ENCODE measurements at places on chromosomes 2 and 18.

GRCh38 chr2:208103616-208104015 lies 20.7 kb downstream of the CRYGD start:
- DNase-seq: no peak

- DNase-seq: no peak
Measured at GRCh38 chr2:70921839-70922234, 13.9 kb upstream of the ATP6V1B1 start.

DNA sequence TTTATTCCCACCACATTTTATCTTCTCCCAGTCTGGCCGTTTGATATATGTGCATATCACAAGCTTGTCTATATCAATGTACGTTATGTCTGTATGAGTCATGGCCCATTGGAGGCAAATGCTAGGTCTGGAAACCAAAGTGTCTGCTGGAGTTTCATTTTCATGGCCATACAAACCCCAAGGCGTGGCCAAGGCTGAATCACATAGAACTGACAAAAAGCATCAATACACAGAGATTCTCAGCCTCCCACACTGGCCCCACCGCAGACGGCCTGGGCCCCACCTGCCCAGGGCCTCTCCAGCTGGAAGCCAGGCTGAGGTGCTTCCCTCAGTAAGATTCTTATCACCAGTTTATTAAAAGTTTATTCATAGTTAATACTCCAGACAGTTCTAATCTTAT lies 40.5 kb upstream of the SALL3 start:
- no peak for DNase-seq

DNA sequence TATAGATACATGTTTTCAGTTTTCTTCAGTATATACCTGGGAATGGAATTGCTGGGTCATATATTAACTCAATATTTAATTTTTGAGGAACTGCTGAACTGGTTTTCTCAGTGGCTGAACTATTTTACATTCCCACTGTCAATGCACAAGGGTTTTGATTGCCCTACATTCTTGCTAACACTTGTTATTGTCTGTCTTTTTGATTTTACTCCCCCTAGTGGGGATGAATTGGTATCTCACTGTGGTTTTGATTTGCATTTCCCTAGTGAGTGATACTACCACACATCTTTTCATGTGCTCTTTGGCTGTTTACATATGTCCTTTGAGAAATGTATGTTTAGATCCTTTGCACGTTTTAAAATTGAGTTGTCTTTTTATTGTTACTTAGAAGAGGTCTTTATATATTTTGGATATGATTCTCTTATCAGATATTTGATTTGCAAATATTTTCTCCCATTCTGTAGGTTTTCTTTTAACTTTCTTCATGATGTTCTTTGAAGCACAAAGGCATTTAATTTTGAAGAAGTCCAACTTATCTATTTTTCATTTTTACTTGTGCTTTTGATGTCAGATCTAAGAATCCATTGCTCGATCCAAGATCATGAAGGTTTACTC lies 36.2 kb downstream of the ASB1 start:
- DNase-seq: peak; percentile 40

- DNase-seq: no peak
Measured at GRCh38 chr2:177246000-177246399, 18.5 kb downstream of the NFE2L2 start.

GRCh38 chr2:144596073-144596871 lies 76.4 kb upstream of the ZEB2 start:
- DNase-seq: no peak

GRCh38 chr2:230956827-230957755 lies 32.0 kb upstream of the GPR55 start:
- DNase-seq: peak; percentile 41

GRCh38 chr2:240966457-240966905 lies 31.9 kb upstream of the SNED1 start:
- no peak for DNase-seq

DNA sequence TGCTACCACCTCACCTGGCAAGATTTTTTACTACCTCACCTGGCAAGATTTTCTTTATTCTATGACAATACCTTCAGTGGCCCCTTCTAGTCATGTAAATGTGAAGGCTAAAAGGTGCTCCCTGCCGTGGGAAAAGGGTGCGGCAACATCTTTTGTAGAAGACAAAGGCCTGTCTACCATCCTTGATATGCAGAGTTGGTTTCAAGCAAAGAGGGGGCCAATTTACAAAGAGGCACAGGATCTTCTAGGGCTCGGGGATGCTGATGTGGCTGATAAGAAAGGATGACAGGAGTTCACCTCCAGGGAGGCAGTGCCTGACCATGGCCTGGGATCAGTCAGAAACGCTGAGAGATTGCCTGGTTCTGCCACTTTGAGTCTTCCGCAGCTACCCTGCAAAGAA lies 165.4 kb upstream of the SLC1A4 start:
- DNase-seq: no peak

GRCh38 chr2:171529914-171530313 lies 7.6 kb downstream of the CYBRD1 start:
- DNase-seq: peak; percentile 12

DNA sequence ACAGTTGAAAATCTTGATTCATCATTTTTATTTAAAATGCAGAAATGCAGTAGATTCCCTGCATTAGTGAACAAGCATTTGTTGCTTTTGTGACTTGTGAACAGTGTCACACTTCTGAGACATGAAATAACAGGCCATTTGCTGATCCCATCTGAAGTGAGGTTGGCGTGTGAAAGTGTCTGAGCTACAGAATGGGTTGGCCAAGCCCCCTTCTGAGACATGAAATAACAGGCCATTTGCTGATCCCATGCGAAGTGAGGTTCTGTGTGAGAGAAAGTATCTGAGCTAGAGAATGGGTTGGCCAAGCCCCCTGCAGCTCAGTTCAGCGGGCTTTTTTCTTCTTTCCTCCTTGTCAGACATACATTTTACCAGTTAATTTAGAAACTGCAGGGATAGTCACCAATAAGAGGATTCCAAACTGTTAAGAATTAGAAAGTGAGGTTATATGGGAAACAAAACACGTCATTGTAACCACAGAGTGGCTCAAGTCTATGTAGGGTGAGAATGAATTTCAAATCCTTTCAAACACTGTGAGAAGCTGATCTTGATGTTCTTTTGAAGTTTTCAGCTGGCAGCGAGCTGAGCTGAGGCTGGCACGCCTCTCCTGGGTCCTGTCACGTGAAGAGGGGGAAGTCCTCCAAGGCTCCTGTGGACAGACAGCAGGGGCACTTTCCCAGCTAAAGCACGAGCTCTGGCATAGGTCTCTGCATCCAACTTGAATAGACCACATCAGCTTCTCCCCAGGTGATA lies 339.2 kb upstream of the SALL3 start:
- no peak for DNase-seq

GRCh38 chr2:21042958-21043743 lies 722 bp downstream of the APOB start:
- DNase-seq: peak; percentile 44

- DNase-seq: no peak
Measured at GRCh38 chr2:157036726-157037125, 220.8 kb upstream of the GALNT5 start.

DNA sequence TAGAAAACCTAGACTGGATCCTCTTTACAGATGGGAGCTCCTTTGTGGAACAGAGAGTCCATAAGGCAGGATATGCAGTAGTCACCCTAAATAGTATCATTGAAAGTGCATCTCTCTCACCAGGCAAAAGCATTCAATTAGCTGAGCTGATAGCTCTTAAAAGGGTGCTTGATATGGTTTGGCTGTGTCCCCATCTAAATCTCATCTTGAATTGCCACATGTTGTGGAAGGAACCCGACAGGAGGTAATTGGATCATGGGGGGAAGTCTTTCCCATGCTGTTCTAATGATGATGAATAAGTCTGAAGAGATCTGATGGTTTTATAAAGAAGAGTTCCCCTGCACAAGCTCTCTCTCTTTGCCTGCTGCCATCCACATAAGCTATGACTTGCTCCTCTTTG lies 96.2 kb upstream of the RMP24 start:
- no peak for DNase-seq

- DNase-seq: no peak
Measured at GRCh38 chr18:77079954-77080682, 52.5 kb downstream of the MBP start.

GRCh38 chr18:22964116-22964515 lies 31.0 kb downstream of the RBBP8 start:
- no peak for DNase-seq

- no peak for DNase-seq
Measured at GRCh38 chr18:61876899-61877298, 15.9 kb downstream of the RNF152 start.

DNA sequence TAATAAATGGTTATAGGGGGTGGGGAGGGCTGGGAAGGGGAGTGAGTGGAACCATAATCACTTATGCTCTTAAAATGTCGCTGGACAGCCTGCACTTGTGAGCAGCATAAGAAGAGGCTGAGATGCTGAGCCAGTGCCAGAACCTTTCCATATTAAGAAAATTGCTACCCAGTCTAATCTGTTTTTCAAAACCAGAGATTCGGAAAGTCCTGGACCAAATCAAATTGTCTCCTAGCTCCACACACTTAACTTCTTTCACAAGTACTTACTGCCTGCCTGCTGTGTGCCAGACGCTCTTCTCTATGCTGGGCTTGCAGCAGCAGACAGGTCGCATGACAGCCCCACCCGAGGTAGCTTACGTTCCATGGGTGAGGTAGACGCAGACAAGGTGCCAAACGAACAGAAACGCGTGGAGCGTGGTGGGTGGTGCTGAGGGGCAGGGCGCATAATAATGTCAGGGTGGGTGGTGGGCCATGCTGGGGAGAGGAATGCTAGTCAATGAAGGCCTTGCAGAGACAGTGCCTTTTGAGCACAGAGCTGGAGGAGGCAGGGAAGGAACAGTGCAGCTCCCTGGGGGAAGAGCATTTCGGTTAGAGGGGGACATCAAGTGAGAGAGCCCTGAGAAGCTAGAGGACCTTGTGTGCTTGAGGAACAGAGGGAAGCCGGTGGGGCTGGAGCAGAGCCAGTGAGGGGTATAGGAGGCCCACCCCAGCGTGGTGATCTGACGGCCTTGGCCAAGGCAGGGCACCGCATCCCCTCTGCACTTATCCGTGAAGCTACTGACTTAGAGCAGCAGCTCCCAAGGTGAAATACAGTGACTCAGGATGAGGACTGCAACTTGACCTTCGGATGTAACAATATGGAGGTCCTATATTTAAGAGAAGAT lies 123.5 kb upstream of the DAPL1 start:
- DNase-seq: no peak

GRCh38 chr2:127320586-127321275 lies 26.8 kb upstream of the ERCC3 start:
- no peak for DNase-seq

GRCh38 chr2:75063906-75064305 lies 105.5 kb downstream of the POLE4 start:
- no peak for DNase-seq

DNA sequence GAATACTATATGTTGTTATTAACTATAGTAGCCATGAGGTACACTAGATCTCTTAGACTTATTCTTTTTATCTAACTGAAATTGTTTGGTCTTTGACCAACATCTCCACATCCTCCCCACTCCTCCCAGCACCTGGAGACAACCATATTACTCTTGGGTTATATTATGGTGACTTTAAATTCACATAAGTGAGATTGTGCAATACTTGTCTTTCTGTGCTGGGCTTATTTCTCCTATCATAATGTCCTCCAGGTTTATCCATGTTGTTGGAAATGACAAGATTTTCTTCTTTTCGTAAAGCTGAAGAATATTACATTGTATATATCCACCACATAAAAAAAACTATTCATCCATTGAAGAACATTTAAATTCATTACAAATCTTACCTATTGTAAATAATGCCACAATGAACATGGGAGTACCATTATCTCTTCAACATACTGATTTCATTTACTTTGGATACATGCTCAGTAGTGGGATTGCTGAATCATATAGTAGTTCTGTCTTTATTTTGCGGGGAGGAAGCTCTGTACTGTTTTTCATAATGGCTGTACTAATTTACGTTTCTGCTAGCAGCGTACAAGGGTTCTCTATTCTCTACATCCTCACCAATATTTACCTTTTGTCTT lies 159.2 kb upstream of the SCN7A start:
- no peak for DNase-seq

DNA sequence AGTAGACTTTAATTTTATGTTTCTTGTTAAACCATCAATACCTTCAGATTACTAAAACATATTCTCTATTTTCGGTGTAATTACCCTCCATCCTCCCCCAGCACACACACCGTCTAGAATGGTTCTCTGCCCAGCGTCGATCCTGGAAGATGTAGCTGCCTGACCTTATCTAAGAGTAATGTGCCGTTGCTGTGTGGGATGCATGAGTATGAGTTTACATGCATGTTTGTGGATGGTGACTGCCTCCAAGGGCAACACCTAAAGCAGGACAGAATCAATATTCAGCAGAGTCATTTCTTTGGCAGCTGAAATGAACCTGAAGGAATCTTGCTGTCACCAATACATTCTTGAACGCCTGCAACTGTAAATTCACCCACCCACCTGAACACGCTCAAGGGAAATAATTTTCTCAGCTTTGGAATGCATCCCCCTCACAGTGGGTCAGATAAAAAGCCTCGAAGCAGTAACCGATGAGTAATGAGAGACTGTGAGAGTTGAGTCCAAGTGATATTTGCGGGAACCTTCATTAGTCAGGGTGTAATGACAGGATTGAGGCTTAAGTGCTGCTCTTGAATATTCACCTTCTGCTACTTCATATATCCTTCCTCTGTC lies 155.8 kb upstream of the RND3 start:
- DNase-seq: no peak

GRCh38 chr2:68291314-68291713 lies 28.4 kb downstream of the CNRIP1 start:
- DNase-seq: no peak

- no peak for DNase-seq
Measured at GRCh38 chr2:45753381-45753780, 101.9 kb downstream of the PRKCE start.

- peak; percentile 34 for DNase-seq
Measured at GRCh38 chr2:223945755-223946154, 620 bp upstream of the WDFY1 start.

- DNase-seq: no peak
Measured at GRCh38 chr2:52383541-52383940, 1351.6 kb upstream of the NRXN1 start.

DNA sequence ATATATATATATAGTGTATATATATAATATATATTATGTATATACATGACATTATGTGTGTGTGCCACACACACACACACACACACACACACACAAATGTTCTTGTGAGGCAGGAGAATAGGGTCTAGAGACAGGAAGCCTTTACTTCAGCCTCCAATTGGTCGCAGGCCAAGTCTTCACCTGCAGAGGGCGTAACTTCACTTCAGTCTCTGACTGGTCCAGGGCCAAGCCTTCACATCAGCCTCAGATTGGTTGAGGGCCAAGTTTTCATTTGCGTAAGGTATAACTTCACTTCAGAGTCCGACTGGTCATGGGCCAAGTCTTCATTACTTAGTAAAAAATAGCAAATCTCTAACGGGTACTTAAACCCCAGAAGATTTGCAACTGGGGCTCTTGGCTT lies 13.2 kb upstream of the SS18 start:
- DNase-seq: peak; percentile 36

DNA sequence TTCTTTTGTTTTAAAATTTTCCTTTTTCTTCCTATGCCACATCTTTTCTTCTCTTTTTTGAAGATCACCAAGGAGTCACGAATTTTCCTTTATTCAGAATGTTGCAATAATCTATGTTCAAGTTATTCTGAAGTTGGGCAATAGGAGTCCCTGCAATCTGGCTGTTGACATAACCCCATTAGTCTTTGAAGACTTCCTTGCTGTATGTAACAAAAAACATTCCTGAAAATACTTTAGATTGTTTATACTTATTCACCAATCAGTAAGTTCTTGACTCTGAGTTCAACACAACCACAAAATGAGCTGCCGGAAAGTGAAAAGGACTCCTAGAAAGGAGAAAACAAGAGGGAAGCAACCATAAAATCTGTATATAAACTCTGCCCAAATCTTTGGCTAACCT lies 62.8 kb downstream of the TMEM237 start:
- DNase-seq: no peak

- no peak for DNase-seq
Measured at GRCh38 chr2:62089658-62090057, 106.3 kb upstream of the B3GNT2 start.
